ENCODE measurements at places on chromosomes 2 and 18.

DNA sequence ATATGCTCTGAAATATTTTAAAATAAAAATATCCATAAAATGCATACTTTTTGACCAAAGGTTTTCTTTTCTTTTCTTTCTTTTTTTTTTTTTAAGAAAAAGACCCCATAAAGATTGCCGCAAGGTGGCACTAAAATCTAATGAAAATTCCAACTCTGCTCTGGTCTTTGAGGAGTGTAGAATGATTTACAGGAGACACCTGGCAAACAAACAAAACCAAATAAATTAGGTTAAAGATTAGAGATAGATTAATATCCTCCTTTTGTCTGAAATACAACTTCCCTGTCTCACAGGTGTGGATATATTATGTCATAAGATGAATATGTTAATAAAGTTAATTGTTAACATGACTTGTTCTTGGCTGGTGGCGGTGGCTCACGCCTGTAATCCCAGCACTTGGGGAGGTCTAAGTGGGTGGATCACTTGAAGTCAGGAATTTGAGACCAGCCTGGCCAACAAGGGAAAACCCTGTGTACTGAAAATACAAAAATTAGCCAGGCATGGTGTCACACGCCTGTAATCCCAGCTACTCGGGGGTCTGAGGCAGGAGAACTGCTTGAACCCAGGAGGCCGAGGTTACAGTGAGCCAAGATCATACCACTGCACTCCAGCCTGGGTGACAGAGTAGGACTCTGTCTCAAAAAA is 3.5 kb upstream of the RHOB start:
- no peak for DNase-seq

- DNase-seq: peak; percentile 50
Measured at GRCh38 chr18:35122586-35123224, 81.5 kb downstream of the MAPRE2 start.

- DNase-seq: no peak
Measured at GRCh38 chr2:64035072-64035942, 16.1 kb upstream of the VPS54 start.

DNA sequence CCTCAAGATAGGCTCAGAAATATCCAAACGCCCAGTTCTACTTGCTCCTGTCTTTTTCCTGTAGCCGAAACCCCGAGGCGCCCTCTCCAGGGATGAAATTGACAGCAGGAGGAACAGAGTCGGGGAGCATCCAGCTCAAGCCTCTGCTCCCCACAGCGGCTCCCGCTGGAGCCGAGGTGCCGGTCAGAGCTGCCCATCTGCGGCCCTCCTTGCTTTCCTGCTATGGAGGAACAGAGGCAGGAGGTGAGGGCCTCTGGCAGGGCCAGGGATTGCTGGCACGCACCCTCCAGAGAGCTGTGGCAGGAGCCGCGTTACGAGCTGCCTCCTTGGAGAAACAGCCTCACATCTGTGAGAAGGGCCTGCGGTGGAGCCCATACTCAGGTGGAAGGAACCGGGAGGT is 172.1 kb downstream of the RNF144A start:
- no peak for DNase-seq

DNA sequence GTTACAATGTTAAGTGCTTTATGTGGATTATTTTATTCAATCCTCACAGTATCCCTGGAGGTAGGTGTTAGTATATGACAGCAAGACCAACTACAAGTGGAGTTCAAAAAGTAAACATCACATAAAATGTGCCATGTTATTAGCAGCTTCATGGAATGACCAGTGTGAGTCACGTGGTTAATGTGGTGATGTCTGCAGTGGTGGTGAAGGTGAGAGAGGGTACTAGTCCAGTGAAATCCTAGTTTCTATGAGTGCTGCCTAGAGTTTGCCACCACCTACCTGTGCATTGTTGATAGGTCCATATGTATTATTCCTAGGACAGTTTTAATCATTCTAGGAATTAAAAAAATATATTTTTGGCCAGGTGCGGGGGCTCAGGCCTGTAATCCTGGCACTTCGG is 865.2 kb upstream of the DDX18 start:
- DNase-seq: no peak

DNA sequence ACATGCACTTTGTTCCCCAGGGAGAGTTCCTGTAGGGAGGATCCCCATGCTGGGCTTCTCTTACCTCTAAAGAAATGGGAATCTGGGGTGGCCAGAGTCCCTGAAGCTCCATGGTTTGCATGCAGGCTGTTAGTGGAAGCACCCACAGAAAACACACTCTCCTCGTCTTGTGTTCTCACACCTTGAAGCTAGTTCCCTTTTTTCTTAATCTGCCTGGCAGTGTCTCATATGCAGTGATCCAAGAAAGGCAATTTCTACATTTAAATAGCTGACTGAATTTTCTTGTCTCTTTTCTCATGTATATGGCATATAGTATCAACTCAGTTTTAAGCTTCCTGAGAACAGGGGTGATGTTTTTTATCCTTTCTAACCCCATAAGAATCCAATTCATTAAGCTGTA is 65.0 kb downstream of the LINC00305 start:
- DNase-seq: no peak

DNA sequence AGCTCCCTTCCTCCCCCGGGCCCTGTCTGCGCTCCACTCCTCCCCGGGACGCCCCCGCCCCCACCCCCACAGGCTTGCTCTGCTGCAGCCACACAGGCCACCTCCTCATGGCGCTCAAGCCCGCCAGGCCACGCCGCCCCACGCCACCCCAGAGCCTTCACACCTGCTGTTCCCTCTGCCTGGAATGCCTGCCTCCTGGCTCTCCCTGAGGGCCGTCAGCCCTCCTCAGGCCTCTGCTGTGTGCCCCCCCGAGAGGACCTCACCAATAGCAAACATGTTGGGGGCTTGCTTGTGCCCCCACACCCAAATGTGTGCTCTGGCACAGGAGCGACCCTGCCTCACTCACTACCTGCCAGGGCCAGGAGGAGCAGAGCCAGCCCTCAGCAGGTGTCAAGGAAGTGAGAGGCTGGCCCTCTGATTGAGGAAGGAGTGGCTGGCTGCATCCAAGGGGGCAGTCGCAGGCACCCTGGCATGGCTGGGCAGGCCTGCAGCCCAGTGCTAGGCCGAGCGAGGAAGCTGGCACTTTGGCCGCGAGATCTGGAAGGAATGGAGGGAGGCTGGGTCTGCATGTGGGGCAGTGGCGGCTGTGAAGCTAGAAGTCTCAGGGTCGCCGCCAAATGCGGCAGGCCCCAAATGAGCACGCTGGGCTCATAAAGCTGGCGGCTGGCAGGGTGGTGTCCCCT is 86.5 kb downstream of the INHBB start:
- no peak for DNase-seq

DNA sequence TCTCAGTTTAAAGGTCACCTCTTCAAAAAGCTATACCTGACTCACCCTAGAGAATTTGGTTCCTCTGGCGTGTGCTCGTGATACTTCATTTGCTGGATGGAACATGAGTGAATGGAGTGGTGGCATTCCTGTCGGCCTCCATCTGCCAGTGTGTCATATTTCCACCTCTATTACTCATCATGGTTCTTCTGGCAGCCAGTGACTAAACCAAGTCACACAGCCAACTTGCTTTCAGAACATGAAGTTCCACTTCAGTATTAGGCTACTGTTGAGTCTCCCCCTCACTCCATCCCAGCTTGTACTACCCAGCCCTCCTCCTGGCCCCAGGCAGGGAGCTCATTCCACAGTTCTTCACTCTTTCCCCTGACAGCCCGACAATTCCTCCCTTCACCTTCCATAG is 169.8 kb downstream of the MREG start:
- DNase-seq: no peak

- no peak for DNase-seq
Measured at GRCh38 chr18:78765142-78765541, 214.5 kb upstream of the SALL3 start.

DNA sequence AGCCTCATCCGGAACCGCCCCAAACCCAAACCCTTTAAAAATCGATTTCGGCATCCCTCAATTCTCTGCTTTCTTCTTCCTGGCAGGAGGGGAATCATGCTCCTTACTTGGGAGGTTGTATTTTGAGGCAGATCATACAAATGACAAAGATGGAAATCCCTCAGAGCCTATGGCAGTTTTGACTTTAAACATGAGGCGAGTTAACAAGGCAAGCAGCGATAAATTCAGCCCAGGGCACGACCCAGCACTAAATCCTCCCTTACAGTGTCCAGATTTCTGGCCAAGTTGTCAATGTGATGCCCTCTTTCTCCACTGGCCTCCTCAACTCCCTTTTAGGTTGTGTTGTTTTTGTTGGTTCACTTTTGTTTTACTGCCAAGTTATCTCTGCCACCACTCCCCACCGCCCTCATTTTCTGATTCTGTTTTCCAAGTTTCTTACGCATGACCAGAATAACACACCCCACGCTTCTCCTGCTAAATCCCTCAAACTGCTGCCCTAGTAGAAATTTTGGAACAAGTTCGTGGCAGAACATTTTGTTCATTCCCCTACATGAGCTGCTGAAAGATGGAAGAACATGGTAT is 68.3 kb downstream of the CTAGE1 start:
- no peak for DNase-seq

DNA sequence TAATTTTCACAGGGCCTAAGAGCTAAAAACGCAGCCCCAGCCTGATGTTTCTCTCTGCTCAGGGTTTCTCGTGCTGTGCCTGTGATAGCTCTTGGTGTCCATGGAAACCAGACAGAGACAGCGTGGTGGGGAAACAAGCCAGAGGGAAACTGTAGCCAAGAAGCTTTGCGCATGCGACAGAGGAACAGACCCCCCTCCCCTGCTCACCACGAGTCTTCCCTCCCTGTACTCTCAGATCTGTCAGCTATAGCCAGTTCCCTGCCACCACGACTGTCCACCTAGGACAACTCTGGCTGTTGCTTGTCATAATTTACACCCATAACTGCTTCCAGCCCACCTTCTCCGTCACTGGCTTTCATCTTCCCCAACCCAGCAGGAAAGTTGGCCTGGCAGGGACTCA is 13.2 kb upstream of the DNAJC27 start:
- DNase-seq: no peak

- no peak for DNase-seq
Measured at GRCh38 chr2:121019071-121019470, 265.9 kb downstream of the TFCP2L1 start.

- no peak for DNase-seq
Measured at GRCh38 chr2:85989288-85989865, 100.6 kb upstream of the ST3GAL5 start.

- no peak for DNase-seq
Measured at GRCh38 chr2:63186331-63186730, 135.7 kb downstream of the OTX1 start.

- DNase-seq: no peak
Measured at GRCh38 chr2:133843551-133843950, 275.3 kb upstream of the NCKAP5 start.

- DNase-seq: peak; percentile 83
Measured at GRCh38 chr2:9630117-9630735, 571 bp downstream of the YWHAQ start.

DNA sequence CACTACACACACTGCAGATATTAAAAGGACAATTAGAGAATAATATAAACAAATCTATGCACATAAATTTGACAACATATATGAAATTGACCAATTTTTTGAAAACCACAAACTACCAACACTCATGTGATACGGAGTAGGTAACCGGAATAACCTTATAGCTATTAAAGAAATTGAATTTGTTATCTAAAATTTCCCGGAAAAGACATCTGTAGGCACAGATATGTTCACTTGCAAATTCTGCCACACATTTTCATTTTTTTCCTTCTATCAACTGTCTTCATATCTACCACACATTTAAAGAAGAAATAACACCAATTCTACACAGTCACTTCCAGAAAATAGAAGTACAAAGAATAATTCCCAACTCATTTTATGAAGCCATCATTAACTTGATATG is 22.4 kb downstream of the NLRC4 start:
- DNase-seq: no peak

DNA sequence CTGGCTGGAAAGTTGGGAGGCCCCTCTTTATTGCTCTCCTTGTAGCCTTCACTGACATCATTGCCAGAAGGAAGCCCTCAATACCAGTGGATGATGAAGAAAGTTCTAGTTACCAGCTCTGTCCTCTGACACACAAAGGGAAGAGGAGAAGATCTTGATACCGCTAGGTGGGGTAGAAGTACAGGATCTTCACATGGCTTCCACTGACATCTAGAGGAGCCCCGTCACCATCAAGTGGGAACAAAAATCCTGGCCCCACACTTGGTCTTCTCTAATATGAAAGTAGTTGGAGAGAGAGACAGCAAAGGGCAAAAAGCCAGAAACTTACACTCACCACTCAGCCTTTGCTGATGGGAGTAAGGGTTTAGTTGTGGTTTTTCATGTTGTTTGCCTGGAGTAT is 12.4 kb downstream of the XIRP2 start:
- DNase-seq: no peak

DNA sequence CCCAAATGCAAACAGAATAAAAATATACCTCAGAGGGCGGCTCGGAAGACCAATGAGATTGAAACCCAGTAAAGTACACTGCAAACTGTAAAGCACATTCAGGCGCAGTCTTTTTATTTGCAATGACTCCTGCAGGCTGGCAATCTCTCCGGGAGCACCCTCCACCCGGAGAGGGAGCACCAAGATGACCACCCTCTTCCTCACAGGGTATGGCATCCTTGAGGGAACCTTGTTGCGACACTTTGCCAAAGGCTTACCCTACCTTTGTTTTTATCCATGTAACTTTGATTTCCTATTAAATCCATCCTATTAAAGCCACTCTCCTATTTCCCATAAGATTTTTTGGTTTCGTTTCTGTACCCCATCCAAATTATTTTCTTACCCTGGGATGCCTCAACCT is 16.2 kb downstream of the CHST10 start:
- no peak for DNase-seq

DNA sequence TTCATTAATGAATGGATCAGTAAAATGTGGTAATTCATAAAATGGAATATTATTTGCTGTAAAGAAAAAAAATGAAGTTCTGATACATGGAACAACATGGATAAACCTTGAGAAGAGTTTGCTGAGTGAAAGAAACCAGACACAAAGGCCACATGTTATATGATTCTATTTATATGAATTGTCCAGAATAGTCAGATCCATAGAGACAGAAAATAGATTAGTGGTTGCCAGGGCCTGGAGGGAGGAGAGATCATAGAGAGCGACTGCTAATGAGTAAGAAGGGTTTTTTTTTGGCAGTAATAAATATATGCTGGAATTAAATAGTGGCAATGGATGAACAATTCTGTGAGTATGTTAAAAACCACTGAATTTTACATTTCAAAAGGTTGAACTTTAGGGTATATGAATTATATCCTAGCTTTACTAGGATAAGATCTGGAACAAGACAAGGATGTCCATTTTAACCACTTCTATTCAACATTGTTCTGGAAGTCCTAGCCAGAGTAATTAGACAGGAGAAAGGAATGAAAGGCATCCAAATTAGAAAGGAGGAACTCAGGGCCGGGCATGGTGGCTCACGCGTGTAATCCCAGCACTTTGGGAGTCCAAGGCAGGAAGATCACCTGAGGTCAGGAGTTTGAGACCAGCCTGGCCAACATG is 48.8 kb downstream of the MAPRE2 start:
- no peak for DNase-seq
